Heart left ventricle (tissue), 16 donors: ENCODE measurements at places on chromosomes 3 and 15. TPM values are rescaled to one million over a fixed set of nuclear protein-coding genes. Genes with fewer than 3 reads are reported as not detected.
A peak's percentile ranks its signal among the peaks of the same experiment; 100 is the strongest.

TNFAIP8L3 gene
- total RNA-seq, result 14.1 TPM

- H3K27ac ChIP-seq, result no peak overlapping the region
- no peaks in the 10 kb centered on the region for H3K36me3 ChIP-seq
- H3K4me1 ChIP-seq, result no peaks in the 10 kb centered on the region
- no peak for DNase-seq
These were observed 56.1 kb upstream of the USP3 start for GRCh38 chr15:63448266-63448665.

- no peaks in the 10 kb centered on the region for H3K4me1 ChIP-seq
- no peaks in the 10 kb centered on the region for H3K27me3 ChIP-seq
- no peak for DNase-seq
- peak overlapping the region; percentile 90 for H3K4me3 ChIP-seq
These were observed 1.6 kb downstream of the SERP1 start for GRCh38 chr3:150544726-150545125.

DNA sequence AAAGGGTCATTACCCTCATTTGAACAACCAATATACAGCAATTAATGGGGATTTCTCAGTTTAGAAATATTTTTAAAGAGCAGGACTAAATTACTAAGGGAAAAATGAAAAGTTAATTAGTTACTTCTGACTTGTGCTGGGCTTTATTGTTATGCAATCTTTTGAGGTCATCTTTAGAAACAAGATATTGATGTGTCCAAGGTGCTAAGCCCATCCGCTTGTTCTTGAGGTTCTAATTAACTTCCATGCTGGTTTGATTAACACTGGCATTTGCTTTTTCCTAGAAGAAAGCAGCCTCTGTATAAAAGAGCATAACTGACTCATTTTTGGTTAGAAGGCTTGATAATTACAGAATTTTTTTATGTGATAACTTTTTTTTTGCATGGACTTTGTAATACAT lies 256.5 kb upstream of the AGTR1 start:
- H3K4me3 ChIP-seq, result no peak overlapping the region
- H3K36me3 ChIP-seq, result no peaks in the 10 kb centered on the region

DNA sequence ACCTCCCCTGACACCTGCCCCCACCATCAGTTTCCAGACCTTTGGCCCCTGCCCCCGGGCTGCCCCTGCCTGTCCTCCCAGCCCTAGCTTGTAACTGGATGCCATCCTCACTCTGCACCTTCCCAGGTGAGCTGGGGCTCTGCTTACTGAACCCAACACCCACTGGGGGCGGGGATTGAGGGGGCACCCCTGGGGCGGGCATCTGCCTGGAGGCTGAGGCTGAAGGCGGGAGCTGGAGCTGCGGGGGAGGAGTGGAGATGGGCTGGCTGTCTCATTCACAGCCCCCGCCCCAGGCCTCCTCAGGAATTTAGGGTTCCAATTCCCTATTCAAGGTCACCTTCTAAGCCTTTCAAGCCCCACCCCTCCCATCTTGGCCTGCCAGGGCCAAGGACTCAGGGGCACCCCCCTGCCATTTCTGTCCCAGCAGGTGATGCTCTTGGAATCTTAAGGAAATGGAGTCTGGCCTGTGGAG lies 17.7 kb downstream of the PIF1 start:
- no peak for DNase-seq
- H3K4me1 ChIP-seq, result no peaks in the 10 kb centered on the region
- no peaks in the 10 kb centered on the region for H3K36me3 ChIP-seq
- no peak overlapping the region for H3K27ac ChIP-seq
- H3K27me3 ChIP-seq, result no peaks in the 10 kb centered on the region

DNA sequence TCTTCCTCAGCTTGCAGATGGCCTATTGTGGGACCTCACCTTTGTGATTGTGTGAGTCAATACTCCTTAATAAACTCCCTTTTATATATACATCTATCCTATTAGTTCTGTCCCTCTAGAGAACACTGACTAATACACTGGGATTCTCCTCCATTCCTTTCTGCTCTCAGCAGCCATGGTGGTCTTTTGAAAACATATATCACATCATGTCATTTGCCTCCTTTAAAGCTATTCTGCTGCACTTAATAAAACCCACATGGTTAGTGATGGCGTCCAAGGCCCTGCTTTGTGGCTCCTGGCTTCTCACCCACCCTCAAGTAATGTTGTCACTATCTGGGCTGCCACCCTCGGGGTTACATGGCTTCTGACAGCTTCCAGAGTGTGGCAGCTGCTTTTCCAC lies 169.5 kb downstream of the CADPS start:
- no peaks in the 10 kb centered on the region for H3K27me3 ChIP-seq
- no peak overlapping the region for H3K4me3 ChIP-seq
- no peaks in the 10 kb centered on the region for H3K36me3 ChIP-seq
- no peak overlapping the region for H3K27ac ChIP-seq
- DNase-seq, result no peak
- H3K4me1 ChIP-seq, result no peaks in the 10 kb centered on the region

DNA sequence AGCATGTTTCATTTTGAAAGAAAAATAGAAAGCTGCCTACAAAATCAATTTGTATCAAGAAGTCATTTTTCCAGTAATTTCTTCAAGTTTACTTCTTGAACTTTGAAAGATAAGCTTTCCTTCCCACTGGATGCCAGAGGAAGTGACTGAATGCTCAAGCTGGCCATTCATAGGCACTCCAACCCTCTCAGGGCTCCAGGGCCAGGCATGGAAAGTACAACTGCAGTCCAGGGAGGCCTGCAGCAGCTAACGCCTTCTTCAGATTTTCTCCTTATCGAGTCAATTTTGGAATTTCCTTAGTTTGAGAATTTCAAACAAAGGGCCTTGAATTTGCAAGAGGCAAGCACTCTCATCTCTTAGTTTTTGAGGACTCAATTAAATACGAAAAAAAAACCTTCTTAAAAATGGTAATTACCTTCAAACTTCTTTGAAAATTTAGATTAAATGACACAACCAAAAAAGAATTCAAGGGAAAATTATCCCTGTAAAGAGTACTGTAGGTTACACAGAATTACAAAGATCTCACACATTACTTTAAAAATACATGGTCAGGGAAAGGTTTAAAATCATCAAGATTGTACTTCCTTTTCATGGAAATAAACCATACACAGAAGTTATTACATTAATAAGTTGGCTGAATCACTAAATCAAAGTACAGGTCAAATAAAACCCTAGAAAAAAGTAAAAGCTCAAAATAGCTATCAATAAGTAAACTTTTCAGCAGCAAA lies 2.5 kb downstream of the UBP1 start:
- DNase-seq, result peak; percentile 50
- H3K27ac ChIP-seq, result peak overlapping the region; percentile 100
- H3K27me3 ChIP-seq, result no peaks in the 10 kb centered on the region
- peaks cover 43% of the 10 kb centered on the region for H3K4me1 ChIP-seq

PPARG gene
- 30.3 TPM for total RNA-seq

- H3K4me3 ChIP-seq, result no peak overlapping the region
- H3K36me3 ChIP-seq, result no peaks in the 10 kb centered on the region
- H3K4me1 ChIP-seq, result no peaks in the 10 kb centered on the region
These were observed 101.0 kb downstream of the OSBPL10 start for GRCh38 chr3:31880020-31880419.

LRRN1 gene
- 0.11 TPM for total RNA-seq
